ENCODE measurements at places on chromosomes 3 and 15.

DNA sequence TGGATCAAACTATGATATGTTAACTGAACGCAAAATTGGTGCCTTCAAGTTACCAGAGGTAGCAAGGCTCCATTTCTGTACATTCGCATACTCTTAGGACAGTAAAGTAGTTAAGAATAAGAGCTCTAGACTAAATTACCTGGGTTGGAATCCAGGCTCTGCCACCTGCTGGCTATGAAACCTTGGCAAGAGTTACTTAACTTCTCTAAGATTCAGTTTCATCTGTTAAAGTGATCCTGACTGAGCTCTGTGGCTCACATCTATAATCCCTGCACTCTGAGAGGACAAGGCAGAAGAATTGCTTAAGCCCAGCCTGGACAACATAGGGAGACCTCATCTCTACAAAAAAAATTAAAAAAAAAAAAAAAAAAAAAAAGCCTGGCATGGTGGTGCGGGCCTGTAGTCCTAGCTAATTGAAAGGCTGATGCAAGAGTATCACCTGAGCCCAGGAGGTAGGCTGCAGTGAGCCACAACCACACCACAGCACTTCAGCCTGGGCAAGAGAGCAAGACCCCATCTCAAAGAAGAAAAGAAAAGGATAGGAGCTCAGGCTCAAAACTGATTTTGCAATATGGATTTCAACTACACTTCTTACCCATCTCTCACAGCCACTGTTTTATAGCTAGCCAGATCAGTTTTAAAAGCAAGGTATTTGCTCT, 21.3 kb downstream of the GSK3B start:
- DNase-seq, result no peak

- DNase-seq, result no peak
Observed at GRCh38 chr3:106255870-106256248, 387.0 kb upstream of the CBLB start.

DNA sequence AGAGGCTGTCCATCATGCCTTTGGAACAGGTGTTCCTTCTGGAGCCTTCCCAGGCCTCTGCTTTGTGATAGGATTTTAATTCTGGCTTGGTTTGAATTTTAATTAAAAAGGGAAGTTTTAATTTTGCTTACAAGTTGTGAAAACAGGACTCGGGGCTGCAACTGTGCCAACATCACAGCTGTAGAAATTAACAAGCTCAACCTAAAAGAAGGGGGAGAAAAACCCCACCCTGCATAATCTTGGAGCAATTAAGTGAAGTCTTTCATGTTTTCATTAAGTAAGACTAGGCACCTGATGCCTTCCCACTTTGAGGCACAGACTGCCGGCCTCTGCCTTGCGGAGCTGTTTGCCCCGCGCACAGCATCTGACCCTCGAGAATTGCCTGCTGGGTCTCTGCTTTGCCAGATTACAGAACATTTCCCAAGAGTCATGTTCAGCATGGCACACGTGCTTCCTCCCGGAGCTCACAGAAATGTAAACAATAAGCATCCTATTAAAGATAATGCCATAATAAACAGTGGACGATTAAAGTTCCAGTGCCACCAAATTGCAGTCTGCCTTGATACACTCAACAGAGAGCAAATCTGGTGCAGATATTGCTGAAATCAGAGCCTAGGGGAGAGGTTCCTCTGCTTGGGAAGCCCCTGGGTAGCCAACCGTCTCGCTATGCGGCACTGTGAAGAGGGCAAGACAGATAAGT, 364.2 kb downstream of the LRTM1 start:
- DNase-seq, result no peak

- no peak for DNase-seq
Observed at GRCh38 chr15:79657722-79658121, 225.6 kb downstream of the MINAR1 start.

DNA sequence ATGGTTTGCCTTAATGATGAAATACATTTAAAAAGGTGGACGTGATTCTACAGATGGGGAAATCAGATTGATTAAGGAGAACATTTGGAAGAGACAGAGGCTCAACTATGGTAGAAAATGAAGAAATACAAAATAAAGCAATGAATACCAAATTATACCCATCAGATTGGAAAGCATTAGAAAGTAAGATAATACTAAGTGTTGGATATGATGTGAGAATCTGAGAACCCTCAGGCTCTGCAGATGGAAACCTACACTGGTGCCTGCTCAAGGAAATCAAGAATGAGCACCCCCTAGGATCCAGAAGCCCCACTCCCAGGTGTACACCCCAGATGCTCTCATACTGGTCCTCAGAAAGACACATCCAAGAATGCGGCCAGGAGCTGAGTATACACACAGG, 4.6 kb downstream of the FAM174B start:
- DNase-seq, result no peak

- DNase-seq, result no peak
Observed at GRCh38 chr3:196108075-196108743, 26.3 kb upstream of the TFRC start.

DNA sequence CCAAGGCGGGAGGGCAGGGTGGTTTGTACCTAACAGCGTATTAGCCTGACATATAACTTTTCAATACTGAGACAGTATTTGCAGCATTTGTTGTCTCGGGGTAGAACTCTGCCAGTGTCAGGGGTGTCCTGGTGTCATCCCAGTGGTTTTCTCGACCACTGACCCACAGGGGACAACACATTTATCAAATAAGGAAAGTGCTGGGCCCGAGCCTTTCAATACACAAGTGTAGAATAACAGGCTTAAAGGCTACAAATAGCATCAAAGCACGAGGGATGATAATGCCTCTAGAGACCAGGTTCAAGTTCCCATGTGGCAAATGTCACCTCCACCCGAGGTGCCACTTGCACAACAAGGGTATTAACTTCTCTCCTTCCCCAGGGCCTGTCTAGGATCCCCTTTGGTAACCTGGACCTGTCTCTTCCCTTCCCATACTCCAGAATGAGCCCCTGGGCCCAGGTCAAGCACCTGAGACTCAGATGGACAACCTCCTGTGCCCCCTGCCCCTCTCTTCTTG, 9.5 kb upstream of the SLC6A6 start:
- DNase-seq, result no peak

- peak; percentile 4 for DNase-seq
Observed at GRCh38 chr15:86611417-86612040, 531.9 kb downstream of the AGBL1 start.

DNA sequence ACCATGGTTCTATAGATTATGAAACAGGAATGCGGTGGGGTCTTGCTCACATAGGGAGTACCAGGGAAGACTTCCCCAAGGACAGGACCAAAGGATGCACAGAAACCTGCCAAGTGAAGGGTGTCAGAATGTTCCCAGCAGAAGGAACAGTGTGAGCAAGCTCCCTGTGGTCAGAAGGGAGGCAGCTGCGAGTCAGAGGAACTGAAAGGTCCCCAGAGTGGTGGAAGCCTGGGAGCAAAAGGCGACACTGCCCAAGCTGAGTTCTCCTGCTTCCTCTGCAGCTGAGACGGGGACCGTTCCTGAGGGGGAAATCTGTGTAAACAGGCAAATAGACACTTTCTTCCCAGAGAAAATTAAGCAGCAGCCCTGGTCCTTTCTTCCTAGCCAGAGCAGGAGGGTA, 14.2 kb upstream of the SLC6A6 start:
- no peak for DNase-seq

GRCh38 chr15:28123408-28124023, 24.4 kb upstream of the OCA2 start:
- DNase-seq, result peak; percentile 53

GRCh38 chr15:98794211-98794610, 145.9 kb downstream of the IGF1R start:
- no peak for DNase-seq

- DNase-seq, result no peak
Observed at GRCh38 chr3:115709931-115710330, 86.6 kb downstream of the GAP43 start.

GRCh38 chr3:33035596-33035995, 61.4 kb downstream of the GLB1 start:
- no peak for DNase-seq

GRCh38 chr15:41778521-41778920, 4.2 kb downstream of the MAPKBP1 start:
- DNase-seq, result no peak

- DNase-seq, result no peak
Observed at GRCh38 chr3:28191363-28191762, 50.1 kb upstream of the CMC1 start.

DNA sequence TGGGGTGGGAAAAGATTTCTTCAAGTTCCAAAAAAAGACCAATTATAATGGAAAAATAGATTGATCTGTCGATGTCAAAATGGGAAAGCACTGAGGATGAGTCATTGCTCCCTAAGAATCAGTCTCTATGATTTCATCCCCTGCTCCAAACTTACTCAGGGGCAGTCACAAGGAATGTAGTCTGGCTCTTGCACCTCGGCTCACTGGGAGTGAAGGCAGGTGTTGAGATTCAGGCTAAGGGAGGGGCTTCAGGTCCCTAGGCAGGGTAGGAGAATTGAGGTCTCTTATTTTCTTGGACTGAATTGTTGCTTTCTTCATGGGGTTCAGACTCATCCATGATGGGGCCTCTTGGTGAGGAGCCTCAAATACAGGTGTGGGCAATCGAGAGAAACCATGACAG, 14.2 kb downstream of the ESYT3 start:
- no peak for DNase-seq

DNA sequence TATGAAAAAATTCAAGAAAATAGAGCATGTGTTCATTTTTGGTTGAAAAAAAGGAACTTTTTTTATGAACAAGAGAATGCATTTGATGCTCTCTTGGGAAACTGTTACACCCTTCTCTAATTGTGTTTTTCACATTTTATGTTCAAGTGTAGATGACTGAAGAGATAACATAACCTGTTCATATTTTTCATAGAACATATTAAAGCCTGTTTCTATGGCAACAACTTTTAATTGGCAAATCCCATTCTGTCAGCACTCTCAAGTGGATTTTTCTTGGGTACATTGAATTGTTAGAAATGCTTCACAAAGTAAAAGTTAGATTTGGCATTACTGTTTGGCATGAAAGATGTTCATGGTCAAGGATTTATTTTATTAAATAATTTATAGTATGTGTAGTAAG, 117.5 kb downstream of the MBNL1 start:
- DNase-seq, result no peak

DNA sequence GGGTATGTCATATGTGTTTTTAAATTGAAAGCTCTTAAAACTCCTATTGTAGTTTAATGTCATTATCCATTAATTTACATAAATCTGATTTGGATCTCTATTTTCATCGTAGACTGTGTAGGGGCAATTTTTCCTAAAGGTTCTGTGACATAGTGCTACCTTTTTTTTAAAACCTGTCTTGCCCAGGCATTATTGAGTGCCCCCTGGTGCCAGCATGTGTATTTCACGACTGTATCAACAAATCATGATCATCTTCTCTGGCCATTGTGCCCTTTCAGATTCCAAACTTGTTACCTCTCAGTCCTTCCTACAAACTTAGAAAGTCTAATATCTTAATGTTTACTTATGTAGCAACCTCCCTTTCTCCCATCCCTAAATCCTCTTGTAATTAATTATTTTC, 97.2 kb upstream of the FLNB start:
- DNase-seq, result peak; percentile 1

- DNase-seq, result no peak
Observed at GRCh38 chr15:61050844-61051568, 178.1 kb downstream of the RORA start.

DNA sequence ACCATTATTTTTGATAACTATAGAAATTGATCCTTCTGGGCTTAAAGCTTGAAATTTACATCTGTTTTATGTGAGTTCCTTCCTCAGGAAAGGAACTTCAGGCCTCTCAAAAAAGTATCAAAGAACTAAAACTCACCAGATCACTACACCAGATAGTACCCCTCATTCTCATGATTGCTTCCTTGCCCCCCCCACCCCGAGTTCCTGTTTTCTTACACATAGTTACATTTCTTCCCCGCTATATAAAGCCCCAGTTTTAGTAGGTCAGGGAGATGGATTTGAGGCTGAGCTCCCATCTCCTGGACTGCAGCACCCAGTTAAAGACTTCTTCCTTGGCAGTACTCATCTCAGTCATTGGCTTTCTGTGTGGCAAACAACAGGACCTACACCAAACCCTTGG, 80.3 kb upstream of the HRH1 start:
- no peak for DNase-seq

All from stimulated activated CD4-positive, alpha-beta T cell treated with anti-CD3 and anti-CD28 coated beads, Interleukin-4, amount 100 ng/mL, for 4 hours (primary cell).